ENCODE measurements at places on chromosomes 11 and 22. TPM values are rescaled to one million over a fixed set of nuclear protein-coding genes. Genes with fewer than 3 reads are reported as not detected.

GRCh38 chr11:81644239-81644840 lies 1089.3 kb downstream of the FAM181B start:
- H3K36me3 ChIP-seq: no peaks in the 10 kb centered on the region
- no peak overlapping the region for H3K4me3 ChIP-seq
- DNase-seq: no peak
- H3K27ac ChIP-seq: no peak overlapping the region
- no peaks in the 10 kb centered on the region for H3K27me3 ChIP-seq

DNA sequence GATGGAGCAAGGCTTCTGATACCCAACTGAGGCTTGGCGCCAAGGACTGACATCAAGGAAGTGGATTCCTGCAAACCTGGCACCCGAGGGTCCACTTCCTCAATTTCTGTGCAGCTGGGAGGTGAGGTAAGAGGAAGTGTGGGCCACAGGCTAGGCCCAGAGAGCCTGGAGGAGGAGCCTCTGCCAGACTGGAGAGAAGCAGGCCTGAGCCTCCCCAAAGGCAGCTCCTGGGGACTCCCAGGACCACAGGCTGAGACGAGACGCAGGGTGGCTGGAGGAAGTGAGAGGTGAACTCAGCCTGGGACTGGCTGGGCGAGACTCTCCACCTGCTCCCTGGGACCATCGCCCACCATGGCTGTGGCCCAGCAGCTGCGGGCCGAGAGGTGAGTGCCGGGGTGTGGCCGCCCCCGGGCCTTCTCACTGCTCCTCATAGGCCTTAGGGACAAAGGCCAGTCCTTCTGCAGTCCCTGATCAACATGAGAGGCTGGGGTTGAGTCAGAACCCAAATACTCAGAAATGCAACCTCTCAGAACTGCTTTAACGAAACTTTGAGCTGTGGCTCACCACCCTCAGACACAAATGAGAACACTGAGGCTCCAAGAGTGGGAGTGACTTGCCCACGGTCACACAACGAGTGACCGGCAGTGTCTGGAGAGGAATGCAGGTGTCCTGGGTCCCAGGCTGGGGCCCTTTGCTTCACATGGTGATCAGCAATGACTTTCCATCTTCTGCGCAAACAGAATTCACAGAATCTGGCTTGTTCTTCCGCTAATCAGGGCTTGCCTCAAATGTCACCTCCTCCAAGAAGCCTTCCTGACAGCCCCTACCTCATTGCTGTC lies at the start of gene NCF4:
NCF4 (plus strand) TSS at position 186 of the 839 bp plus-strand sequence; CDS start at position 352, 166 bp downstream.
- no peaks in the 10 kb centered on the region for H3K27me3 ChIP-seq
- H3K4me3 ChIP-seq: no peak within 1 kb of the TSS
- peak; percentile 70 for DNase-seq
- no peaks in the 10 kb centered on the region for H3K4me1 ChIP-seq
- H3K27ac ChIP-seq: peak within 1 kb of the TSS; percentile 61
- H3K36me3 ChIP-seq: no peaks in the 10 kb centered on the region

DNA sequence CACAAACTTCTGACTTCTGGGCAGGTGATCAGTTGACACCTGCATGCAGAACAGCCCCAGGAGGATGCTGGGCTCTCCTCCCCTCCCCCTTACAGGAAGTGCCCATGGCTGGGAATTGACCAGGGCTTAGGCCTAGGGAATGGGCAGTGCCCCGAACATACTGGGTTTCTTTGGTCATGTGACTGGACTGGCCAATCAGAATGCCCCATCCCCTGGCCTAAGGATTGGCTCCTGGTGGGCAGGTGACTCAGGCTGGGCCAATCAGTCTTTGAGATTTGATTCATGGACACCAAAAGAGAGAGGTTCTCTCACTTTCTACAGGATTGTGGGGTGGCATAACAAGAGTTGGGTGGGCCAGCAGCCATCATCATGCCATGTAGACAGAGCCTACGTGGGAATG lies 37.1 kb downstream of the MCM5 start:
- no peak overlapping the region for H3K27ac ChIP-seq
- no peaks in the 10 kb centered on the region for H3K36me3 ChIP-seq
- DNase-seq: no peak
- H3K4me1 ChIP-seq: no peaks in the 10 kb centered on the region
- no peak overlapping the region for H3K4me3 ChIP-seq

GRCh38 chr22:33116841-33117547 lies 58.8 kb upstream of the SYN3 start:
- DNase-seq: no peak
- H3K27me3 ChIP-seq: no peaks in the 10 kb centered on the region
- no peaks in the 10 kb centered on the region for H3K4me1 ChIP-seq
- no peaks in the 10 kb centered on the region for H3K36me3 ChIP-seq
- H3K4me3 ChIP-seq: no peak overlapping the region

Gene OR5D16
- not detected for total RNA-seq

Gene FAM180B
- total RNA-seq: 0.89 TPM

Gene BCO2
- 40.6 TPM for total RNA-seq
